ENCODE measurements at places on chromosomes 2 and 18. TPM values are rescaled to one million over a fixed set of nuclear protein-coding genes. Genes with fewer than 3 reads are reported as not detected.

The PASK gene
- 6.2 TPM for polyA plus RNA-seq

The IL18RAP gene
- polyA plus RNA-seq = 0.47 TPM

The MRPS9 gene
- 28.8 TPM for polyA plus RNA-seq

The TRIM43 gene
- polyA plus RNA-seq = not detected

The PSTPIP2 gene
- 1.7 TPM for polyA plus RNA-seq

The TMX3 gene
- 58.7 TPM for polyA plus RNA-seq

The GPR35 gene
- polyA plus RNA-seq = 0.52 TPM

The MC2R gene
- polyA plus RNA-seq = 0.20 TPM

The SLC14A1 gene
- 1.8 TPM for polyA plus RNA-seq
